GM18507 (cell line): ENCODE measurements at places on chromosomes 3 and 15.

GRCh38 chr3:48528754-48529153 is 24.8 kb upstream of the SHISA5 start:
- no peak for DNase-seq

GRCh38 chr15:72740219-72740618 is 43.3 kb downstream of the ADPGK start:
- DNase-seq, result peak; percentile 40

DNA sequence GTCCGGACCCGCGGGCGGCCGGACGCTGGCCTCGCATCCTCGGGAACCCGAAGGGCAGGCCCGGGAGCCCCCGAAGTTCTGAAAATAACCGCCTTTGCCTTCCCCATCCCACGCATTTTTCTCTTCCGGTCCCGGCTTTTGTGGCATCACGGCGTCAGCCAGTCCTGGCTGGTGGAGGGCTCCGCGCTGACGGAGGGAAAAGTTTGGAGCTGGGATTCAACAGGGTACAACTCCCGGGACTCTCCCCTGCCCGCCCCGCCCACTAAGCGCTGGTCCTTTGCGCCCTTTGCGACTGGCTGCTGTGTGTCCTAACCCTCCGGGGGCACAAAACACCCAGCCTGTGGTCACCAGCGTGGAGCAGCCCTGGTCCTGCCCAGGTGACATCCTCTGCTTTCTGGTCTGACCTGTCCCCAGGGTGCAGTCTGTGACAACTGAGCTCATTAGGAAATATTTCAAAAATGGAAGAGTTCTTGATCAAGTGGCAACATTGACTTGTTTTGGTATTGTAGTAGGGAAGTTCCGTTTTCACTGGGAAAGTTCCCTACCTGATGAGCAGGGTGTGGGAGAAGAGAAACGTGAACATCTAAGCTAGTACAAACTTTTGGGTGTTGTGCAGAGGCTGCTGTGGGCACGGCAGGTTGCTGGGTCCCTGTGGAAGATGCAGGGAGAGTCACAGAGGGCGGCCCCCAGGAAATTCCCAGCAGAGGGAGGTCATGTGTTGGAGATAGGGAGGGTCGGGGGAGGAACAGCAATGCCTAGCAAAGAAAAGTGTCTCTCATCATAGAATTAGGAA is 775 bp downstream of the ARNT2 start:
- DNase-seq, result no peak

- no peak for DNase-seq
Measured at GRCh38 chr3:114376516-114377185, 82.8 kb downstream of the TIGIT start.

DNA sequence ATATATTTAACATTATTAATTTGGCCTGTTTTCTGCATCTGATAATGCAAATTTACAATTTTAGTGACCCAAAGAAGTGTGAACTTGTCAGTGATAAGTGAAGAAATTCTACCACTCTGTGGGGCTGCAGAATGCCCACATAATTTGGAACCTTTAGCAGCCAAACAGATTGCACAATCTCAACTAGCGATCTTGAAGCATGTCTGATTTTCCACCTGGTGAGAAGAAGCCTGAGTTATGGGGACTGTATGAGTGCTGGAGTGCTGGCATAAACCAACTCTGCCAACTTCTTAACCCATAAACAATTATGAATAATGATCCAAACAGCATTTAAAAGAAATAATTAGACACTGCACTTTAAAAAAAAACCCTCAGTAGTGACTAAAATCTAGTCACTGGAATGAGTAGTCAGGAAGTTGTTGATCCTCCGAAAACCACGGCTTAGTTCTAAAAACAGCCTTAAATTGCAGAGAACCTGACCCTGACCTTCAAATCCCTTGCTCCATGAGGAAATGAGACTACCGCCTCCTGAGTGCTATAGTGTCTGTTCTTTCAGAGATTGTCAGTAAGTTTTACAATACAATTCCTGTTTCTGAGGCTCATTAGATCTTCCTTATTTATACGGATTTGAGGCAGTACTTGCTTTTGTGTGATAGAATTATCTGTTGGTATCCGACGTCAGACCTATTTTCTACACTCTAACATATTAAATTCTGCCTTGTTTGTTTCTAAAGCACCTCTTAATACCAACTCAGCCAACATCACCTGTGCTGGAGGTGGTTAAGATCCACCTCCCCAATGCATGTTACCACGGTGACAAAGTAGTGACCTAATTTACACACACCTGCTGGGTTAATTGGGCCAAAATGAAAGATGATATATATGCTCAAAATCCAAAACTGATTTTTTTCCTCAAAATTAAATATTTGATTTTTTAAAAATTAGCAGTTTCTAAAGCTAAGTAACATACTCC is 267.7 kb downstream of the ZBTB20 start:
- no peak for DNase-seq
